ENCODE measurements at places on chromosomes 5 and 9. TPM values are rescaled to one million over a fixed set of nuclear protein-coding genes. Genes with fewer than 3 reads are reported as not detected.
A peak's percentile ranks its signal among the peaks of the same experiment; 100 is the strongest.

DNA sequence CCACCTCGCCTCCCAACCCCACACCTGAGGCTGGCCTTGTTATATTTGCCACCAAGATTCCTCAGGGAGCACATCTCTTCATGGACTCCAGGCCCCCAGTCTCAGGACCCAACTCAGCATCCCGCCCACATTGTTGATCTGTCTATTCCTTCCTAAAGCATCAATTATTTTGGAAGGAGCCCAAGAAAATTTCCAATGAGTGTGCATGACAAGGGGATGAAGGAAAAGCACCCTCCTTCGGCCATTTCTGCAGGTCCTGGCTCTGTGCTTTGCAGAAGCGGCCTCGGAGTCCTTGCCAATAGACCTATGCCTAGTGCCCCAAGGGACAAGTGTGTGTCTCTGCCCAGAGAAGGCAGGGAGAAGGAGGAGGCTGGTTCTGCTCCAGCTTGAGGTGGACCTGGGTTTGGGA is 273.2 kb downstream of the GADD45G start:
- no peaks in the 10 kb centered on the region for H3K4me1 ChIP-seq
- no peaks in the 10 kb centered on the region for H3K36me3 ChIP-seq
- DNase-seq = no peak
- H3K27me3 ChIP-seq = peaks cover 66% of the 10 kb centered on the region
- H3K27ac ChIP-seq = no peak overlapping the region
- H3K4me3 ChIP-seq = no peak overlapping the region

- H3K4me3 ChIP-seq = no peak overlapping the region
- H3K36me3 ChIP-seq = no peaks in the 10 kb centered on the region
- H3K27me3 ChIP-seq = no peaks in the 10 kb centered on the region
- DNase-seq = no peak
- H3K4me1 ChIP-seq = no peaks in the 10 kb centered on the region
These were observed 145.7 kb downstream of the TLE1 start for GRCh38 chr9:81543695-81544094.

- H3K4me1 ChIP-seq = no peaks in the 10 kb centered on the region
- no peak overlapping the region for H3K4me3 ChIP-seq
- no peak for DNase-seq
- H3K27me3 ChIP-seq = no peaks in the 10 kb centered on the region
- H3K27ac ChIP-seq = no peak overlapping the region
These were observed 199.0 kb downstream of the ARHGAP26 start for GRCh38 chr5:142969186-142969585.

DNA sequence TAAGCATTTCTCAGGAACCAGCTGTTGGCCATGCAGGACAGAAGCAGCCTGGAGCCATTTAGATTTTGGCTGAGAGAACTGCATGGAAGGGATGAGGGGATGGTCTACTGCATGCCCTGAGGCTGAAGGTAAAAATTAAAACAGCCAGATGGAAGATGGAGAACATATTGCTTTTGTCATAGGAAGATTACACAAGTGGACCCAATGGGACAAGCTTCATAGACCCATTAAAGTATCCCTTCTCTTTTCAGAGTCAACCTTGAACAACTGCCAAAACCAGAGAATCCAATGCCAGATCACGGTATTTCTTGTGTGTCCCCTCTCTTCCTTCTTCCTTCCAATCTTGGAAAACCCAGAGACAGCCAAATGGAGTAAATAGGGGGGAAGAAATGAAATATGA is 253.4 kb downstream of the NR2F1-AS1 start:
- peaks cover 18% of the 10 kb centered on the region for H3K4me1 ChIP-seq
- H3K27ac ChIP-seq = no peak overlapping the region
- no peak for DNase-seq
- no peak overlapping the region for H3K4me3 ChIP-seq
- H3K36me3 ChIP-seq = no peaks in the 10 kb centered on the region
- H3K27me3 ChIP-seq = no peaks in the 10 kb centered on the region

DNA sequence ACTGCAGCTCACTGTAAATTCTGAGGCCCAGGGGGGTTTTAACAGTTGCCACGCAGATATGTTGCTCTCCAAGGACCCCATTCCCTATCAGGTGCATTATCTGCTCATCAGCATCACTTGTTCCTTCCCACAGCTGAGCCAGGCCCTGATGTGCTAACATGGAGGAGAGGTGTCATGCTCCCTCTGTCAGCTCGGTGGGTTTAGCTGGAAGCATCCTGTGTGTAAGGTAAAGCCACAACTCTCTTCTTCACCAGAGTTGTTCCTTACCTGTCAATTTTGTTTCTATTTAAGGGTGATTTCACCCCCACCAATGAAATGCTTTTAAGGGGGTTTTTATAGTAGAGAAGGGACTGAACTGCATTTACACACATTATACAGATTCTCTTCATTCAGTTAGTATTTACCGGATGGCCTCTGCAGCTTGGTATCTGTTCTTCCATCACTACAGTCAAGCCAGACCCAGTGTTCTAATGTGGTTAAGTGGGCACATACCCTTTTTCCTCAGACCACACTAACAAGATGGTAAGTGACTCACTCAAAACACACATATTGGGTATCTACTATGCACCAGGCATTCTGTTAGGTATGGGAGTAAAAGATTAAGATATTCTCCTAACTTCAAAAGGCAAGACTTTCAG is 205.4 kb downstream of the DCP2 start:
- H3K36me3 ChIP-seq = no peaks in the 10 kb centered on the region
- no peak overlapping the region for H3K27ac ChIP-seq
- no peak for DNase-seq
- H3K27me3 ChIP-seq = no peaks in the 10 kb centered on the region

GRCh38 chr5:55331321-55331720 is 23.5 kb downstream of the MTREX start:
- no peaks in the 10 kb centered on the region for H3K4me1 ChIP-seq
- no peak overlapping the region for H3K4me3 ChIP-seq
- no peak overlapping the region for H3K27ac ChIP-seq
- H3K27me3 ChIP-seq = no peaks in the 10 kb centered on the region
- peaks cover 40% of the 10 kb centered on the region for H3K36me3 ChIP-seq
- no peak for DNase-seq

GRCh38 chr5:36599986-36600779 is 6.2 kb upstream of the SLC1A3 start:
- H3K36me3 ChIP-seq = no peaks in the 10 kb centered on the region
- no peak overlapping the region for H3K4me3 ChIP-seq
- H3K4me1 ChIP-seq = peaks cover 4% of the 10 kb centered on the region
- H3K27me3 ChIP-seq = no peaks in the 10 kb centered on the region
- H3K27ac ChIP-seq = no peak overlapping the region

DNA sequence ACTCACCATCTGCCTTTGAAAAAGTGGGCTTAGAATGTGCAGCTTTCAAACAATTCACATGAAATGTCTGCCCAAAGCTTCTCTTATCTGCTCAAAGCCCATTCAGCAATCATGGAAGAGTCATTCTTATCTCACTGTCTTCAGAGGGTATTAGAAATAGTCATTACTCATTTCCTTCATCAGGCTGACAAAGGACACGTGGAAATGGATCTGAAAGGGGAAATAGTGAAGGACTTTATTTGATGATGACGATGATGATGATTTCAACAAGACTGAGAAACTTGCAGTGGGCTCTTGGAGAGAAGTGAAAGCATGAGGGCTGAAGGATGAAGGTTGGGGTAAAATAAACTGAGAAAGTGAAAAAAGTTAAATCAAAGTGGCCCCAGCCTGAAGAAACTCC is 194.3 kb downstream of the SMARCA2 start:
- no peak overlapping the region for H3K27ac ChIP-seq
- no peaks in the 10 kb centered on the region for H3K27me3 ChIP-seq
- H3K4me3 ChIP-seq = no peak overlapping the region
- no peaks in the 10 kb centered on the region for H3K36me3 ChIP-seq

DNA sequence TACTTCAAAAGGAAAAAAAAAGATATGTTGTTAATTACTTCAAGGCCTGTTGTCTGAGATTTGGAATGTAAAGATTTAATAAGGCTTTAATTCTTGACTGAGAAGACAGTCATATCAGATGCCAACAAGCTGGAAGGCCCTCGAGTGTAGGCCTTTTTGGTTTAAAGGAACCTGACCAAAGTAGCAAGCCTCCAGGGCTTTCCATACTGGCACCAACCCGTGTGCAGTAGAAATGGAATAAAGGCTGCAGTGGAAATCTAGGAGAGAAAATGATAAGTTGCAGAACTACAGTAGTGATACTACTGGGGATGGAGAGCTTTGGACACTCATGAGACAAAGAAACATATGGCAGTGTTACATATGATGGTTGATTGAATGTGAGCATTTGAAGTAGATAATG is 358.0 kb downstream of the TAF11L14 start:
- H3K4me1 ChIP-seq = peaks cover 14% of the 10 kb centered on the region
- H3K27ac ChIP-seq = no peak overlapping the region
- H3K36me3 ChIP-seq = no peaks in the 10 kb centered on the region
- DNase-seq = no peak
- no peaks in the 10 kb centered on the region for H3K27me3 ChIP-seq

- DNase-seq = peak; percentile 20
- H3K4me1 ChIP-seq = peaks cover 12% of the 10 kb centered on the region
- H3K36me3 ChIP-seq = no peaks in the 10 kb centered on the region
- H3K27me3 ChIP-seq = peaks cover 9% of the 10 kb centered on the region
These were observed 1.4 kb downstream of the NDUFA8 start for GRCh38 chr9:122158202-122158601.

GRCh38 chr9:19623941-19624340 is 164.9 kb downstream of the SLC24A2 start:
- H3K27ac ChIP-seq = no peak overlapping the region

- H3K4me3 ChIP-seq = no peak overlapping the region
- H3K36me3 ChIP-seq = no peaks in the 10 kb centered on the region
- no peak for DNase-seq
- H3K4me1 ChIP-seq = no peaks in the 10 kb centered on the region
- no peaks in the 10 kb centered on the region for H3K27me3 ChIP-seq
These were observed 119.8 kb downstream of the PLPPR1 start for GRCh38 chr9:101148344-101148743.

DNA sequence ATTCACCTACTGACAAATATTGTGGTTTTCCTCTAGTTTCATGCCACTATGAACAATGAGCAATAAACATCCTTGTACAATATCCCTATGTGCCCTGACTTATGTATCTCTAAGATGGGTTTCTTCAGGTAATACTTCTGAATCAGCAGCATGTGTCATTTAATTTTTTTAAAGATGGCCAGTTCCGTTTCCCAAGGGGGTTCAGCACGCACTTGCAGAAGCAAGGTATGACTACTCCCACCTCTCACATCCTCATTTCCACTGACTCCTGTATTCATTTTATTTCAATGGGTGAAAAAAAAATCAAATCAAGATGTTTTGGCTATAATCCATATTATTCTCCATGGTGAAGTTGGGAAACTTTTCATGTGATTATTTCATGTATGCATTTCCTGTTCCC is 14.7 kb upstream of the ADAMTS19 start:
- no peaks in the 10 kb centered on the region for H3K36me3 ChIP-seq
- no peak overlapping the region for H3K27ac ChIP-seq
- no peak for DNase-seq
- H3K27me3 ChIP-seq = no peaks in the 10 kb centered on the region

GRCh38 chr5:98556712-98557111 is 216.8 kb upstream of the RGMB start:
- H3K27me3 ChIP-seq = no peaks in the 10 kb centered on the region
- no peak overlapping the region for H3K27ac ChIP-seq
- no peak for DNase-seq
- H3K4me3 ChIP-seq = no peak overlapping the region
- no peaks in the 10 kb centered on the region for H3K4me1 ChIP-seq

DNA sequence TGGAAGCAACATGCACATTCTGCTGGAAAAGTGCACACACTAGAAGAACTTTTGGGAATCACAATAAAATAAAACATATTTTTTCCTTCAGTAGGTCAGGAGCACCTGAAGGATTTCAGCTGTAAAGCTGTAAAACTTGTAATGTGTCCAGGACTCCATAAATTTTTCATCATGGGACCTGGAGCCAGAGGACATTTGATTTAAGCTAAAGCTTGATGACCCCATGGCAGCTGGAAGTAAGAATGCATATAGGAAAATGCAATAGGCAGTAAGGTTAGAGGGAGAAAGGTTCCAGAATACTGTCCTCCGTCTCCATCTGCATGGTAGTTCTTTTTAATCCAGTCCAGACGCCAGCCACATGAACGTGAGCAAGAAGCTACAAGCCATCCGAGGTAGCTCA is 166.0 kb downstream of the ADAMTSL1 start:
- H3K4me3 ChIP-seq = no peak overlapping the region
- H3K27me3 ChIP-seq = no peaks in the 10 kb centered on the region
- no peaks in the 10 kb centered on the region for H3K36me3 ChIP-seq

DNA sequence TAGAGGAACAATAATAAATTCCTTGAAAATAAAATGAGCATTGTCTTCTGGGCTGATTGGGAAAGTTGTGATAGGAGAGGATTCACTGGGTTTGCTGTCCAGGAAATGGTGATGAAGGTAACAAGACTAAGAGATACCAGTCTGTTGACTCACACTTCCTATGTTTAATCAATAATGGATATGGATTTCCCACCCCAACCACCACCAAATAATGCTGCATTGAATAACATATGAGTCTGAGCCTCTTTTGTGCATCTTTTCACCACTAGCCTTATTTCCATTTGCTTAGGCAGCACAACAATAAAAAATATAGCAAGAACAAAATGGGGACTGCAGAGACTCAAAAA is 120.2 kb upstream of the NFIB start:
- H3K27me3 ChIP-seq = no peaks in the 10 kb centered on the region
- H3K27ac ChIP-seq = no peak overlapping the region
- 0 out of 2 replicates have a peak, but pooled peaks cover 4% of the 10 kb centered on the region for H3K4me1 ChIP-seq
- DNase-seq = no peak
- no peak overlapping the region for H3K4me3 ChIP-seq
- H3K36me3 ChIP-seq = no peaks in the 10 kb centered on the region

- H3K27ac ChIP-seq = no peak overlapping the region
- DNase-seq = no peak
- H3K4me1 ChIP-seq = no peaks in the 10 kb centered on the region
- H3K27me3 ChIP-seq = no peaks in the 10 kb centered on the region
- no peaks in the 10 kb centered on the region for H3K36me3 ChIP-seq
These were observed 85.8 kb upstream of the S1PR3 start for GRCh38 chr9:88905506-88905905.

GRCh38 chr9:112007575-112008240 is 111.1 kb downstream of the UGCG start:
- H3K4me3 ChIP-seq = no peak overlapping the region
- H3K4me1 ChIP-seq = peaks cover 22% of the 10 kb centered on the region
- no peak for DNase-seq
- no peaks in the 10 kb centered on the region for H3K36me3 ChIP-seq
- H3K27ac ChIP-seq = no peak overlapping the region
- H3K27me3 ChIP-seq = no peaks in the 10 kb centered on the region

GRCh38 chr5:168269937-168270330 is 21.5 kb upstream of the WWC1 start:
- no peaks in the 10 kb centered on the region for H3K36me3 ChIP-seq
- no peaks in the 10 kb centered on the region for H3K27me3 ChIP-seq
- peak; percentile 46 for DNase-seq
- H3K4me3 ChIP-seq = peak overlapping the region; percentile 47
- peak overlapping the region; percentile 67 for H3K27ac ChIP-seq

GRCh38 chr9:14312719-14313377 is 1.1 kb downstream of the NFIB start:
- no peak for DNase-seq
- H3K36me3 ChIP-seq = no peaks in the 10 kb centered on the region
- H3K4me1 ChIP-seq = peaks cover 28% of the 10 kb centered on the region
- H3K27ac ChIP-seq = peak overlapping the region; percentile 96
- H3K27me3 ChIP-seq = no peaks in the 10 kb centered on the region
- peak overlapping the region; percentile 98 for H3K4me3 ChIP-seq

GRCh38 chr5:175457466-175457865 is 13.5 kb upstream of the DRD1 start:
- H3K4me1 ChIP-seq = no peaks in the 10 kb centered on the region
- H3K27me3 ChIP-seq = peaks cover 79% of the 10 kb centered on the region
- no peak for DNase-seq
- H3K4me3 ChIP-seq = no peak overlapping the region

FGF18 gene
- 1.1 TPM for total RNA-seq

PURA gene
- total RNA-seq = 17.9 TPM

GRM6 gene
- total RNA-seq = not detected

RLN1 gene
- not detected for total RNA-seq

CCDC183 gene
- 5.3 TPM for total RNA-seq

RNF183 gene
- total RNA-seq = 0.92 TPM

FRMD3 gene
- total RNA-seq = 1.4 TPM

All from PC-9 (cell line).